ENCODE measurements at places on chromosomes 5 and 9.

GRCh38 chr9:76358628-76359280 lies 35.5 kb downstream of the RFK start:
- DNase-seq = no peak

DNA sequence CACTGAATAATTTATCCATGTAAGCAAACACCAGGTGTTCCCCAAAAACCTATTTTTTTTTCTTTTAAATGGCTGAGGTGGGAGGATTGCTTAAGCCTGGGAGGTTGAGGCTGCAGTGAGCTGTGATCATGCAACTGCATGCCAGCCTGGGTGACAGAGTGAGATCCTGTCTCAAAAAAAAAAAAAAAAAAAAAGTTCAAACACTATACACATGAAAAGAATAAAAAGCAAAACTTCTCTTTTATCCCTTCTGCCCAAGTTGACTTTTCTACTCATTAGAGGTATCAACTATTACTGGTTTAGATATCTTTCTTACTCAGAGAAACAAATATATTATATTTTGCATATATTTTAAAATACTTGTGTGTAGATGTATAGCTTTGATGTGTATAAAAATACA lies 17.8 kb downstream of the DCTN4 start:
- DNase-seq = no peak

DNA sequence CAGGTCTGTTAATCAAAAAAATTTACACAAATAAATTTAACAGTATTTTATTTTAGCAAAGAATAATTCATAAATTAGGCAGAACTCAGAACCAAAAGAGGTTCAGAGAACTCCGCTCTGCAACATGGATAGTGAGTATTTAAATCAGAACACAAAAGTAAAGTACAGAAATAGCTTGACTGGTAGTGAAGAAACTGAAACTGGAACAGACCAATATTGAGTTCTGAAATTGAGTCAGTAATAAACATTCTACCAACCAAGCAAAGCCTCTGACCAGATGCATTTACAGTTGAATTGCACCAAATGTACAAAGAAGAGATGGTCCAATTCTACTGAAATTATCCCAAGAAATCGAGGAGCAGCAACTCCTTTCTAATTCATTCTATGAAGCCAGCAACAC lies 1542.8 kb downstream of the EFNA5 start:
- DNase-seq = no peak

- no peak for DNase-seq
Observed at GRCh38 chr5:177189416-177189815, 55.8 kb downstream of the NSD1 start.

DNA sequence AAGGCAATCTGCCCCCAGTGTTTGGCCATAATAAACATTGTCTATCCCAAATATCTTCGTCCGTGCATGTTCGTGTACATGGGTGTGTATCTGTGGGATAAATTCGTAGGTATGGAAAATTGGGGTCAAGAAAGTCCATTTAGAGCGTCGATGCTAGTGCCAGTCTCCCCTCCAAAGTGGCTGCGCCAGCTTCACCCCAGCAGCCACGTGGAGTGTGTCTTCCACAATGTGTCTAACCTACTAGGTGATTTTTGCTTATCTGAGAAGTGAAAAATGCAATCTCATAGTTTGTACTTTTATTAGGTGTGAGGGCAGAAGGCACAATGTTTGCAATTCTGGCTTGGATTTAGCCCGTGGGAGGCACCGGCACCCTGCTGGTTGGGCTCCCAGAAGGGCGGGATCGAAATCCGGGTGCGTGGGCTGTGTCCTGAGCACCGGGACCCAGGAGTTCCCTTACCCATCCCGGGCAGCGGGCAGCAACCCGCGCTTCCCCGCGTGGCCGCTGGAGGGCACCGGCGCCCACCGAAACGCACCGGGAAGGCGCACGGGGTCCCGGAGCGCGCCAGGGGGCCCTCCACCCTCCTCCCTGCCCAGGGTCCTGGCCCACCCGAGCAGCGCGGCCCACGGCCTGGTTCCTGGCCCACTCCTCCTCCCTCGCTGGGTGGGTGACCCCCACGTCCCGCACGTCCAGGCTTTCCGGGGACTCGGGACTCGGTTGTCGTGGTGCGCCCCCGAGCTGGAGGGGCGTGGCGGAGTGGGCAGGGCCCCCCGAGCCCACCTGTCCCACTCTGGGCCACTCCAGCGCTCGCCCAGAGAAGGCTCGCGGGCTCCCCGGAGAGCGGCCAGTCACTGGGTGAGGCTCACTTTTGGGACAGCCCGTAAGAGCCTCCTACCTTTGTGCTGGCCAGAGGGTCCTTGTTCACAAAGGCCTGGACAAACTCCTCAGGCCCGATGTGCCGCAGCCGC lies 55.4 kb upstream of the RNF130 start:
- DNase-seq = peak; percentile 13

- DNase-seq = no peak
Observed at GRCh38 chr5:128762661-128763306, 202.5 kb upstream of the SLC27A6 start.

- no peak for DNase-seq
Observed at GRCh38 chr5:113039229-113039933, 62.8 kb downstream of the DCP2 start.

GRCh38 chr5:1853531-1853930 lies 29.2 kb downstream of the IRX4 start:
- DNase-seq = no peak

DNA sequence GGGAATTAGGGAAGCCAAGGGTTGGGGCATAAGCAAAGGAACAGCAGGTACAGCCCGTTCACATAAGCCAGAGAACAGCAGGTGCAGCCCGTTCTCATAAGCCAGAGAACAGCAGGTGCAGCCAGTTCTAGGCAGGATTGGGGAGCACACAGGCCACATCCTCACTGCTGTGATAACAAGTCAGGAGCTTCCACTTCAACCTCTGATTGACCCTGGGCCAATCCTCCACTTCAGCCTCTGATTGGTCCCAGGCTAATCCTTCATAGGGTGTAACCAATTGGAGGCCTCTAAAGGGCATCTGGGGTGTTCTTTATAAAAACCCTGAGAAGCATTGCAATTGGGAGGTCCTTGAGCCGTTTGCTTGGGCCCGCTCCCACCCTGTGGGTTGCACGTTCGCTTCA lies 27.5 kb downstream of the CEL start:
- DNase-seq = peak; percentile 47

DNA sequence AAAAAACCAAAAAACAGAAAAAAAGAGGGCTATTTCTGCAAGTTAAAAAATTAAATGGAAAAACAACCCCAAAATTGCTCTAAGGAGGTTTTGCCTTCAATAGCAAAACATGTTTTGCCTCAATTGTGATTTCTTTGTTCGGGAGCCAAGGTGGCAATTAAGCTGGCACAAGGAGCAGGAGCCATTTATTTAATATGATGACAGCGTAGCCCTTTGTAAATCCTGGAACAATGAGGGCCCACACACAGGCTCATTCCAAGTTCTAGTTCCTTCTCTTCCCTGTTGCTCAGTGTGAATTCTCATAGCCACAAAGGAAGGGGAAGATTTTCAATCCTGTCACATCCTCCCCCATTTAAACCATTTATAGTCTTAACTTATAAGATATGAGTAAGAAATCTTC lies 353.2 kb downstream of the PDE4D start:
- DNase-seq = no peak

GRCh38 chr9:107713470-107713869 lies 223.9 kb upstream of the KLF4 start:
- no peak for DNase-seq

- peak; percentile 64 for DNase-seq
Observed at GRCh38 chr9:132114102-132114707, 34.5 kb upstream of the MED27 start.

DNA sequence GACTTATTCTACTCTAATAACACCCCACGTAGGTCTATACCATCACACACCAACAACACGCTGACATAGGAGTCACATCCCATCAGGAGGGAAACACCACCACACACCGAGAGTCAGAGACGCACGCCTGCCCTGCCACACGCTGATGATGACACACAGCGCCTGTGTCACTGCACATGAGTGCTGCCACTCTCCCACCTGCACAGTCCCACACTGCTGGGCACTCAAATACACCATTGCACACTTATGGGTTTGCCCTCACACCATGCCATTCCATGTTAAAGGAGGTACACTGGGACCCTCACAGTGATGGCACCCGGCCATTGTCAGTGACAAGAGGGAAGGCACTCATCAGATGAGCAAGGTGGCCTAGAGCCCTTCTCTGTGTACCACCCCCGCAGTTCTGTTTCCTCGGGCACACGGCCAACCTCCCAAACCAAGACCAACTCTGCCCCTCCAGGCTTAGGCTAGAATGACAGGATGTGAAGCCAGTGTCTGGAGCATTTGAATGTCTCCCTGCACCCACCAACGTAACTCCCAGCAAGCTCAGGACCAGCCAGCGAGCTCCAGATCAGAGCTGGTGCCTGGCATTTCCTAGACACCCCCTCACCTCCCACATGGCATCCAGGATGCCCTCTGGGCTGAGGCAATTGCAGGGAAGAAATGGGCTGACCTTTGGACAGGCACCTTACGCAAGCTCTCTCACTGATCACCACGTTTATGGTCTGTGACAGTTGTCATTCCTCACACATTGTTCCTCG lies 3.6 kb upstream of the CPLX2 start:
- DNase-seq = peak; percentile 55

- DNase-seq = peak; percentile 83
Observed at GRCh38 chr9:109319017-109319625, 1.7 kb downstream of the EPB41L4B start.

DNA sequence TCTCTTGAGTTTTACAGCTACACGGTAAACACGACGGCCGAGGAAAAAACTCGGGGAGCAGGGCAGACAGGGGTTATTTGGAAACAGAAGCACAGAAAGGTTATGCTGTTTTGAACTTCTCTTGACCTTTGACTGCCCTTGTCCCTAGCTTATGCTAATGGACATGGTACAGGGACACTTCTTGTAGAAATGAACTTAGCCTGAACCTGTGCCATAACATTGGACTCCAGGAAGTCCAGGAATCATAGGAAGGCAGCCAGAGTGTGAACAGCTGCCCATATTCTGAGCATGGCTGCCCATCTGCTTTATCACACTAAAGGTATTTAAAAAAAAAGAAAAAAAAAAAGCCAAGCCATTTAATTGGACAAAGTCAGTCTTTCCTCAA lies 46.1 kb downstream of the NR6A1 start:
- no peak for DNase-seq

- DNase-seq = no peak
Observed at GRCh38 chr5:61631438-61631941, 299.4 kb downstream of the ZSWIM6 start.

DNA sequence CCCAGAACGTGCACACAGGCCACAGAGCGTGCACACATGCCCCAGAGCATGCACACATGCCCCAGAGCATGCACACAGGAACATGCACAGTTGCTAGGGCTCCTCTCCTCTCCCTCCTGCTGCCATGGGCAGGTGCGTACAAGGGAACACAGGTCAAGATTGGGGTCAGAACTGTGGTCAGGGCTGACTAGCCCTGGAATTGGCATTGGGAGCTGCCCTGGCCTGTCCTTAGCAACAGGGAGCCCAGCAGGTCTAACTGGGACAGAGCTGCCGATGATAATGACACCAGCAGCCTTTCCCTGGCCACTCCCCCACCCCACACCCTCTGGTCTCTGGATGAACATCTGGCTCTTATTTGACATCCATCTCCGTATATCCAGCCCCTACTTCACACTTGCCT lies 8.0 kb downstream of the PCDH1 start:
- no peak for DNase-seq

DNA sequence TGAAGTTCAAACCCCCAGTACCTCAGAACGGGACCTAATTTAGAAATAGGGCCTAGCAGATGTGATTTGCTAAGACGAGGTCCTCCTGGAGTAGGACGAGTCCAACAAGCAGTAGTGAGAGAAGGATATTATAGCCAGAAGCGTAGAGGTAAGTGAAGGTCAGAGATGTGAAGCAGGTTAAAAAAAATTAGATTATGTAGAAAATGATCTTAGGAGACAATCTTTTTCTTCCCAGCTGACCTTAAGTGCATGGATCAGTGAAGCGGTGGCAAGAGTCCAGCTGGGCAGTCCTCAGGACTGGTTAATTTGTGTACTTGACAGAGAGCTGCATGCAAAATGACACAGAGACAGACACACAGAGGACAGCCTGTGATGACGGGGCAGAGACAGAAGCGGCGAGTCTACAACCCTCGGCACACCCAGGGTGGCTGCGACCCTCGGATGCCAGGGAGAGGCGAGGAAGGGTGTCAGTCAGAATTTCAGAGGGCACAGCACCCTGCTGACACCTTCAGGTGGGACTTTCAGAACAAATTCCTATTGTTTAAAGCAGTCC lies 131.4 kb upstream of the IRX4 start:
- no peak for DNase-seq

DNA sequence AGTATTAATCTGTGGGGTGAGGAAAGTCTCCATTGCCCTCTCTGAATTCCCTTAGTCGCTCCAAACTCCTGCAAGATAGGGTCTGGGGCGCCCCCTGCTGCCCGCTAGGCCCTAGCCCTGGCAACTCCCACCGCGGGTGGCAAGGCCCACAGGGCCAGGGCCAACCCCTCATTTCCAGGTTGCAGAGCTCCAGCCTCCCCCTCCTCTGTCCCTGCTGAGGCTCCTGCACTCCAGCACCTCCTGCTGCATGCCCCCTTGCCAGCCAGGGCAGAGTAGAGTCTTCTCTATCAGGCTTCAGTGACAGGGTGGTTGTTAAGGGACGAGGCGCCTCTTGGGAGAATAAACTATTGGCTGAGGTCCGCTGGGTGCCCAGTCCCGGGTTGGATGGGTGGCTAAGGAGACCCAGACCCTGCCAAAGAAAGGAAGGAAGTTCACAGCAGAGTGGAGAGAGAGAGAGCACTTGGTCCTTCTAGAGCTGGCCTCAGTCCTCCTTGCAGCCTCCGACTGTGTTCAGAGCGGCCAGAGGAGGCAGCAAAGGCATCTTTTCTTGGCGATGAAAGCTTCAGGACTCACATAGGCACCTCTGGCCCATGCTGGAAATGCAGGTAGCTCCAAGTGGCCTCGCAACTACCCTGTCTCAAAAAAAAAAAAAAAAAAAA lies 45.6 kb downstream of the SAR1B start:
- DNase-seq = peak; percentile 88

DNA sequence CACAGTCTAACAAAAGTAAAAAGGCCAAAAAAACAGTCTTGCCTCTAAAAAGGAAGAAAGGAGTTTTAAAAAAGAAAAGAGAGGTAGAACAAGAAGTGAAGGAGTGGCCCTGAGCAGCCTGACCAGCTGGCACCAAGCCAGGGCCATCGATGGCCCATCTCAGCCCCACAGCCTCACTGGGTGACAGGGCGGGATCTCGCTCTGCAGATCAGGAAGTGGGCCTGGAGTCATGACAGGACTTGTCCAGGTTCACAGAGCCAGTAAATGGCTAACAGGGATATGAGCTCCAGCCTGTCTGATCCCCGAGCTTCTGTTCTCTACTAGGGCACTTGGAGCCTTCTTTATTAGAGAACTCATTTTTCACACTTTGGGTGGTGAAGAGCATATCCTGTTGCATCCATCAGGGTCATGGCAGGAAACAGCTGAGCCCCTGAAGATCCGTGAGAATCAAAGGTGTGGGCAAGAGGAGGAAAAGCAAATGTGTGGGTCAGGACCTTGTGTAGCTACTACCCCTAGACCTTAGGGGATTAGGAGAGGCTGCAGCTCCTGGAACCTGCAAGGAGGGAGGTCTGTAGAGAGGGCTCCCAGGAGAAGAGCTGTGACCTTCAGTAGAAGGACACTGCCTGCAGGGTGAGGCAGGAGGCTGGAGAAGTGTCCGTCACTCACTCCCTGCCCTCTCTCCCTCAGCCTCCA lies 299.0 kb upstream of the MSX2 start:
- no peak for DNase-seq
